ENCODE measurements at places on chromosomes 3 and 15.

GRCh38 chr3:152719264-152719663 lies 115.7 kb upstream of the P2RY1 start:
- no peak for DNase-seq

GRCh38 chr15:72318408-72318942 lies 1.5 kb downstream of the CELF6 start:
- no peak for DNase-seq

DNA sequence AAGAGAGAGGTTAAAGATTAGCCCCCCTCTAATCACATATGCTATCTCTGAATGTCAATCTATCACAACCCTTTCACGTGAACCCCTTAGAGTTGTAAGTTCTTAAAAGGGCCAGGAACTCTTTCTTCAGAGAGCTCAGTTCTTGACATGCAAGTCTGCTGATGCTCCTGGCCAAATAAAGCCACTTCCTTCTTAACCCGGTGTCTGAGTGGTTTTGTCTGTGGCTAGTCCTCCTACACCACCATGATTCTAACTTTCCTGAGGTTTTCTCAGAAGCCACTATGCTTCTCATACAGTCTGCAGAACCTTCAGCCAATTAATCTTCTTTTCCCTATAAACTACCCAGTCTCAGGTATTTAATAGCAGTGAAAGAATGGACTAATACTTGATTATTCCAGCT lies 231.1 kb upstream of the CNTN6 start:
- DNase-seq = no peak

GRCh38 chr15:26873846-26874245 lies 7.0 kb downstream of the GABRA5 start:
- DNase-seq = no peak

DNA sequence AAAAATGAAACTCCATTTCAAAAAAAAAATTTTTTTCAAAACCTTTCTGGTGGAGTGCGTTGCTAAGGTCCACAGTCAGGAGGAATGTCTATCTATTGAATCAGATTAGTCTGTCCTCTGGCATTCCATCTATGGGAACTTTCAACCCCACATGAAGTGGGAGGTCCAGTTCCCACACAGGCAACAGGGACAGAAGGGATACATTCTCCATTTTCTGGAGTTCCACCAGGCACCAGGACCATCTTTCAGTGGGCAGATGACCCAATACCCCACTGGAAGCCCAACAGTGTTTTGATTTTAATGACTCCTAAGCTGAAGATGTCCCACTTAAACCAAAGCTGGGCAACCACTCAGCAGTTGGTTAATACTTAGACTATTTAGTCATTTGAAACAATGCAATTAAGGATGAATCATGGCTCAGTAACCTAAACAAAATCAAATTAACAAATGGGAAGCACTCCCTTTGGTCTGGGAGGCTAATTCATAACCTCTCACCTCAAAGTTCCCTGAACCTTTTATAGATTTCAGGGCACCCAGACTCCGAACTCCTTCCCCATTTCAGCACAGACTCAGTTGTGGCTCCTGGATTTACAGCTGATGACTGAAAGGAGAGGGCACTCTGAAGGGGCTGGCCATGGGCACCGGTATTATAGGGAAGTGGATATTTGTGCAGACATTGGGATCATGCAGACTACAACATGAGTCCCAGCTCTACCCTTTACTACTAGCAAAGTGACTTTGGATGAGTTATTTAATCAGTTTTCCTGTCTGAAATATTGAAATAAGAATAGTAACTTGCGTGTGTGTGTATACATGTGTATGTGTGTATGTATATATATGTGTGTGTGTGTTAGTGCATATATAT lies 264.3 kb upstream of the LRTM1 start:
- DNase-seq = no peak

DNA sequence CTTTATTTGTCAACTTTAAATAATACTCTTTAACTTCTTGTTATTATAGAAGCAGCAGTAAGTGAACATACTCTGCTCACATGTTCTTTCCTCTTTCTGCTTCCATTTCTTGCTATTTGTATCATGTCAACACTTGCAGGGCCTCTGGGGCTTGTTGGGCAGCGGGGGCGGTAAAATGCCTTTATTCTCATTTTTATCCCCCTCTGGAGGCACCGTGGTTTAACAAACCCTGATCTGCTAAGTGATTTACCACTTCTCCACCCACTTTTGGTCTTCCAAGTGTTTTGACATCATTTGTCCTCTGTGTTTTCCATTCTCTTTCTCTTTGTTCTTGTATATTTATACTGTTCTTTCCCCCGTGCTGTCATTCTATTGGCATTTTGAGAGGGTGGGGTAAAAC lies 33.9 kb downstream of the SCN10A start:
- DNase-seq = no peak

- no peak for DNase-seq
These were observed 38.3 kb upstream of the BHLHE40 start for GRCh38 chr3:4940985-4941384.

- DNase-seq = no peak
These were observed 230.2 kb downstream of the CPNE4 start for GRCh38 chr3:131804565-131805133.

- DNase-seq = no peak
These were observed 177.4 kb upstream of the PPP2R3A start for GRCh38 chr3:135788146-135788545.

GRCh38 chr15:88118741-88119140 lies 137.8 kb downstream of the NTRK3 start:
- no peak for DNase-seq

GRCh38 chr3:104245261-104245660 lies 1121.4 kb upstream of the ALCAM start:
- DNase-seq = no peak

DNA sequence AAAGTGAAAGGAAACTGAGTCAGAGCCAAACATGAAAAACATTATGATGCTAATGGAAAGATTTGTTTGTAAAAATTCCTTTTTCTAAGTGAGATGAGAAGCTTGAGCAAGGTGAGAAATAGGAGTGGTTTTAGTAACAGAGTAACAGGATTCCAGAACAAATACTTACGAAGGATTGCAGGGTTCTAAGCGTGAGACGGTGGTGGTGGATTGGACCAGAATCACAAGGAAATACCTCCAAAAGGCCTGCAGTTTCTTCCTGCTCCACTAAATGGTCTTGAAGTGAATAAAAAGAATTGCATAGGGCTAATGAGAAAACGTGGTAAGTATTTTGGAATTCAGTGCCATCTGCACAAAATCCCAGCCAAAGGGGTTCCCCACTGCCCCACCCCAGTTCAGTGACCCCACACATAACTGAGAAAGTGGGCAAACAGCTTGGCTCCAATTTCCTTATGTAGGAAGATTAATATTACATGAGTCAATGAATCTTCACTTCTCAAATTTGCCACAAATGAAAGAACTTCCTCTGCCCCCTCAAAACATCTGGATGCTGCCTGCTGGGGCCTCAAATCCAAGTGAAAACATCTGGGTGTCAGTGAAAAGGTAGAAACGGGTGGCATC lies 283.8 kb upstream of the NR2F2 start:
- DNase-seq = no peak

DNA sequence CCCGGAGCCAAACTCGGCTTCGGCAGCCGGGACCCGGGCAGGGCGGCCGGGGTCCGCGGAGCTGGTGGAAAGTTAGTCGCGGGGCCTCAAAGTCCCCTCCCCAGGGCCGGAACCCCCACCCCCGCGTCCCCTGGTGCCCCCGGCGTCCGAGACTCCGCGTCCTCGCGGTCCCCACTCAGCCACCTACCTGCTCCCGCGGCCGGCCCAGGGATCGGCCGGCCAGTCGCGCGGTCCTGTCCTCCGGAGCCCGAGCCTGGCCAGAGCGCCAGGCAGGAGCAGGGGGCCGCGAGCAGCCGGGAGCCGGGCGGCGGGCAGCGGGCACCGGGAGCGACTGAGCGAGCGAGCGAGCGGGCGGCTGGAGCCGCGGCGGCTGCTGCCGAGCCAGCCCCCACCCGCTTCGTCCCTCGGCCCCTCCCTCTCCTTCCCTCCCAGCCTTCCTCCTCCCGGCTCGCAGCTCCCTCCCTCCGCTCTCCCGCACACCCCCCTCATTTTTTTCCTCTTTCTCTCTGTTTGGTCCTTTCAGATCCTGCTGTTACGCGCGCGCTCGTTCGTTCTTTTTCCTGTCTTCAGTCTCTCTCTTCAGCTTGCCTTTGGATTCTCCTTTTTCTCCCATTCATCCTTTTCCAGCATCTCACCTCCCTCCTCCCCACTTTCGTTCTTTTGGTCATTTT lies at the start of gene MEGF11:
MEGF11 (minus strand) TSS at position 333 of the 671 bp plus-strand sequence. CDS start 125,347 bp downstream, outside the sequence.
- no peak for DNase-seq

DNA sequence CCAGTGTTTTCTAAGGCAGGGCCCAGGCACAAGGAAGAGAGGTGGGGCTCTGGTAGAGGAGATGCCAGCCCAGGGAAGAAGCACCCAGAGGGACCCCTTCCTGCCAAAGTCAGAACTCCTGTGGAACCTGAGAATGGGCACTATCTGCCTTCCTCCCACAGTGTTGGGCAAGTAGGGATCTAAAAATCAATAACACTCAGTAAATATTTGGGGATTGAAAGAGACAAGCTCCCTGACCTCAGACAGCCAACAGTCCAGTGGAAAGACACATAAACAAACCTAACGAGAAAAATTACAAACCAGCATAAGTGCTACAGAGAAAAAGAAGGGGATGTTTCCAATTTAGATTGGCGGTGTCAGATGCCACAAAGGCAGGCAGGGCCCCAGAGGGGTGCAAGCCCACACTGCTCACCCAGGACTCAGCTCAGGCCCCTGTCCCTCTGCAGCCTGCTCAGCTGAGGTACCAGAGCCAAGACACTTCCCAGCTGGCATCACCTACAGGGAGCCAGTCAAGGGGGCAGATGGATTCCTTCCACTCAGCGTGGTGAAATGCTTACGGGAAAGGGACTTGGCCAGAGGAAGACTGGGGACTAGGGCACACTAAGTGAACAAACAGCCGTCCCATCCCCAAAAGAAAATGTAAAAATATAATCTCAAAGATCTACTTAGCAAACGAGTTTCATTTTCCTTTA lies 15.9 kb downstream of the ADCY5 start:
- no peak for DNase-seq
